ENCODE measurements at places on chromosomes 11 and 22.

DNA sequence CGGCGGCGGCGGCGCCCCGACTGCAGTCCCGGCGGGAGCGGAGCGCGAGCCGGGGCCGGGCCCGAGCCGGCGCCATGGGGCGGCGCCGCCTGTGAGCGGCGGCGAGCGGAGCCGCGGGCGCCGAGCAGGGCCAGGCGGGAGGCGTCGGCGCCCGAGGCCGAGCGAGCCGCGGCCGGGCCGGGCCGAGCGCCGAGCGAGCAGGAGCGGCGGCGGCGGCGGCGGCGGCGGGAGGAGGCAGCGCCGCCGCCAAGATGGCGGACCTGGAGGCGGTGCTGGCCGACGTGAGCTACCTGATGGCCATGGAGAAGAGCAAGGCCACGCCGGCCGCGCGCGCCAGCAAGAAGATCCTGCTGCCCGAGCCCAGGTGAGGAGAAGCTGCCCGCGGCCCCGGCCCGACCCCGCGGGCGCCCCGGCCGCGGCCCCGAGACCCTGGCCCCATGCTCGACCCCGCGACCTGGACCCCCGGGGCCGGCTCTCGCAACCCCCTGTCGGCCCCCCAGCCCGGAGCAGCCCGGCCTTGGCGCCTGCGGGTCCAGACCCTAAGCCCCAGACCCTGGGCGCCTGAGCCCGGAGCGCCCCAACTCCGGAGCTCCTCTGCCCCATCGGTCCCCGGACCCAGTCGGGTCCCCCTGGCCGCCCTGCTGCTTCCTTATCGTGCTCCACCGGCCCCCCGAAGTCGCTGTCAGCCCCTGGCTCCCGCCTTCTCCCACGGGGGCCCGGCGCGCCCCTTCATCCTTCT lies at the start of gene GRK2:
Gene GRK2, plus strand, starts transcription at position 25 of the 739 bp plus-strand sequence. Its CDS starts 227 bp downstream, at position 252.
- peak; percentile 47 for DNase-seq

DNA sequence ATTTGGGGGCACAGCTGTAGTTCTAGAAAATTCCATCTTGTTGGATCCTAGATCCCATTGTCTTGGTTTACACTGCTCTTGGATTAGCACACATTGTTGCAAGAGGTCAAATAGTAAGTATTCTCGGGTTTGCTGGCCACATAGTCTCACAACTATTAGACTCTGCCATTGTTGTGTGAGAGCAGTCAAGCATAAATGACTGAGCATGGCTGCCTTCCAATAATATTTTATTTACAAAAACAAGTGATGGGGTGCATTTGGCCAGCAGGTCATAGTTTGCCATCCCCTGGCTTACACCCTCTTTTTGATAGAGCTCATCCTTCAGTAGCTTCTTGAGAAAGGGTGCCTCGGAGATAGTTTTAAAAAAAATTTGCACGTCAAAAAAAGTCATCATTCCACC lies 77.9 kb upstream of the ALX4 start:
- DNase-seq: no peak

- DNase-seq: no peak
These were observed 157.6 kb downstream of the BLID start for GRCh38 chr11:121958323-121958970.

DNA sequence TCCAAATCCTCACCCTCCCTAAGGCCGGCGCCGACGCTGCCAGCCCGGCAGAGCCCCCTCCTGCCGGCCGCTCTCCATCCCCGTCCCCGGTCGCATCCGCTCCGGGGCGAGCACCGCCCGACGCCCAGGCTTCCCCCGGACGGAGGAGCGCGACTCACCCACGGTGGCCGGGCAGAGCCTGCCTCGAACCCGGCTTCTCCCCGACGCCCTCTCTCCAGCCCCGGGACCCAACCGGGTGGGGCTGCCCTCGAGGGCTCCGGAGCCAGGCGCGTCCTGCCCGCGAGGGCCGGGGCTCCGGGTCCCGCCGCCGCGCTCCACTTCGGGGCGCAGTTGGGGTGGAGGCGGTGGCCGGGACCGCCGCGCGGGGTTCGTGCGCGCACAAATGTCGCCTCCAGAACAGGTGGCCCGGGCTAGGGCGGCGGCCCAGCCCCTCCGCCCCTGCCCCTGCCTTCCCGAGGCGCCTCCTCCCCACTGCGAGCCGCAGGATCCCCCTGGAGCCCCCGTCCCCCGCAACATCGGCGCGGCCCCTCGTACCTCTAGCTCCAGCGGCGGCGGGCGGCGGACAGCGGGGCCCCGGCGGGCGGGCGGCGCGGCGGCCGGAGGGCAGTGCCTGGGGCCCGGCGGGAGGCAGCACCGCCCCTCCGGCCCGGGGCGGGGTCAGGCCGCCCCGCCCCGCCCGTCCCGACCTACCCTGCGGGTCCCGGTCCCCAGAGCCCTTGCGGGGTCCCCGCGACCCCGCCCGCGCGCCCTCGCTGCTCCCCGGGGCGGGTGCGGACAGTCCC lies at the start of gene A4GALT:
Gene A4GALT, minus strand, starts transcription at position 608 of the 782 bp plus-strand sequence. CDS start 26,919 bp downstream, outside the sequence.
- no peak for DNase-seq

DNA sequence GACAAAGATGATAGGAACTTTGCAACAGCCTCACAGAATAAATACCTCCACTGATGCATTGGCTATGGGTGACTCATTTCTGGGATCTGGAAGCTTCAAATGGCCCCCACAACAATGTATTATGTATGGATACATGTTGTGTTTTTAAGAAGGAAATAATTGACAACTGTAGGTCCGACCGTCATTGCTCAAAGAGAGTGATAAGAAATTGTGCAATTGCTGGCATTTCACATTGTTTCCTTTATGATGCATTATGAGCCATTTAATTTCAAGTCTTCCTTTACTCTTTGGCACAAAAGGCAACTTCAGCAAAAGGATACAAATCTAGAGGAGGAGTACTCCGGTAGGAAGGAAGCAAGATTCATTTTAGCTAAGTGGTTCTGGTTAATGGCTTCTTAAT lies 2.0 kb downstream of the ANO3 start:
- no peak for DNase-seq

Measured in G401 (cell line).